ENCODE measurements at places on chromosomes 2 and 18.

GRCh38 chr2:138373993-138374408, 127.6 kb upstream of the SPOPL start:
- peak; percentile 15 for DNase-seq

GRCh38 chr2:232526372-232526941, 497 bp downstream of the CHRND start:
- DNase-seq: no peak

DNA sequence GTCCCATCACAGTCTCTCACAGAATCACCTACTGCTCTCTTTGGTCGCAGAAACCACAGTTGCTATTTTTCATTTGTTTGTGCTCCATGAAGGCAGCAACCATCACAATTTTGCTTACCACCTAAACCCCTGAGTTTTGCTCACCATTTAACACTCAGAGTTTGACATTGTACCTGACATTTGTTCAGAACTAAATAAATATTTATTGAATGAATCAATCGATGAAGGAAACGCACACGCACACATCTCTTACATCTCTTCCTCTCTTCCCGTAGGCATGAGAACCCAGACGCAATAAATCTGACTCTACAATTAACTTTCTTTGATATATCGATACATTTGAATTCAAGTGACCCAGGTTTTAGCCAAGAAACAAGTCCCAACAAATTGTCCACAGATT, 105.5 kb upstream of the RNF152 start:
- no peak for DNase-seq

DNA sequence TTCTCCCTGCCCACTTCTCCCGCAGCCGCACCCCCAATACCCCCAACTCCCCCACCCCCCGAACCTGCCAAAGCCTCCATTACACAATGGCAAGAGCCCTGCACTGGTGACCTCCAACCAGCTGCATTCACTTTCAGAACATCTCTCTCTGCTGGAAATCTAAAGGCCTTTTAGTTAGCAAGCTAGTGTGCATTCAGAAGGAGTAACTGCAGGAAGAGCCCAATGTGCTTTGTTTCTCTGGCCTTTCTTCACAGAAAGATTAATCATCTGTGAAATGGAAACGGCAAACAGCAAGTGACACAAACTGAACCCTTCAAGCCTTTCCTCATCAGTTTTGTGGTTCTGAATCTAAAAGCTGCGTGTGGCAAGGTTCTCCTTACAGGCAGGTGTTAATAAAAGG, 124.2 kb downstream of the OLA1 start:
- no peak for DNase-seq

- no peak for DNase-seq
Measured at GRCh38 chr18:10164271-10165071, 250.7 kb downstream of the VAPA start.

DNA sequence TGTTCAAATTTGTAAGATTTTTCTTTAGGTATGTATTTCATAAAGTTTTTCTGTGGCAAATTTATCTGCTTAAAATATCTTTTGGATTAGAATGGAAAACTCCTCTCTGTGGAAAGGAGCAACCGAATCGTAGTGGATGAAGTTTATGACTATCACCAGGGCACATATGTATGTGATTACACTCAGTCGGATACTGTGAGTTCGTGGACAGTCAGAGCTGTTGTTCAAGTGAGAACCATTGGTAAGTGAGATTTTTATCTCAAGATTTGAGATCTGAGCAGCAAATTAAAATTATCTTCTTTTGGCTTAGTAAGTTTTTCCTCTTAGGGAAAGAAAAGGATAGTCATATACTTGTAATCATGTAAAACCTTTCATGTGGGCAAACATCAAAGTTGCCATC, 14.2 kb downstream of the IL18RAP start:
- no peak for DNase-seq

GRCh38 chr2:149650006-149650405, 62.4 kb upstream of the MMADHC start:
- no peak for DNase-seq

- DNase-seq: peak; percentile 32
Measured at GRCh38 chr2:94871226-94872087, at the start of gene TEKT4. Gene TEKT4, plus strand, starts transcription at chr2:94871430. Its CDS starts 150 bp downstream, at chr2:94871580.

DNA sequence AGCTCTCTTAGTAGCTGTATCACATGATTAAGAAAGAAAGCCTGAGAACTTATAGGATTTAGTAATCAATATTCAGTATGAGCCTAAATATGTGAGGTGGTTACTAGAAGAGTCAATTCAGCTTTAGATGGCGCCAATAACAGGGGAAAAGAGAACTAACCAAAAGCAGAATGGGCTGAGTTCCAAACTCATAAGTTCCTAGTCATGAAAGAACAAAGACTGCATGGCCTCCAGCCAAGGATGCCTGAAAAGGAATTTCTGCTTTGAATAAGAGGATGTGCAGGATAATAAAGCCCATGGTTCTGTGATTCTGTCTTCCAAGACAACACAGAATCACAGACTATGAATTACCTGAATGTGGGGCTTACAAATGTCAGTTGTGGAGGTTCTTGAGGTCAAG, 196.5 kb downstream of the SATB2 start:
- DNase-seq: peak; percentile 4

DNA sequence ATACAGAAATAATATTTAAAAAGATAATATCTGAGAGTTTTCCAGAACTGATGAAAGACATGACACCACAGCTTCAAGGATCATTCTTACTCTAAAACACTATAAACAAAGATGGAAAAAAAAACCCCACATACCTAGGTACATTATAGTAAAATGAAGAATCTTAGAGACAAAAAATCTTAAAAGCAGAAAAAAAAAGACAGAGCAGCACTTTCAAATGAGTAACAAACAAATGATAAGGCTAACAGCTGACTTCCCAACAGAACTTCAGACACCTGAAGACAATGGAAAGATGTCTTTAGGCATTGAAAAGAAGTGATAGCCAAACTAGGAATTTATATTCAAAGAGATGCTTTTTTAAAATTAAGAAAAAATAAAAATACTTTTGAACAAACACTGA, 21.2 kb upstream of the AFF3 start:
- DNase-seq: no peak

DNA sequence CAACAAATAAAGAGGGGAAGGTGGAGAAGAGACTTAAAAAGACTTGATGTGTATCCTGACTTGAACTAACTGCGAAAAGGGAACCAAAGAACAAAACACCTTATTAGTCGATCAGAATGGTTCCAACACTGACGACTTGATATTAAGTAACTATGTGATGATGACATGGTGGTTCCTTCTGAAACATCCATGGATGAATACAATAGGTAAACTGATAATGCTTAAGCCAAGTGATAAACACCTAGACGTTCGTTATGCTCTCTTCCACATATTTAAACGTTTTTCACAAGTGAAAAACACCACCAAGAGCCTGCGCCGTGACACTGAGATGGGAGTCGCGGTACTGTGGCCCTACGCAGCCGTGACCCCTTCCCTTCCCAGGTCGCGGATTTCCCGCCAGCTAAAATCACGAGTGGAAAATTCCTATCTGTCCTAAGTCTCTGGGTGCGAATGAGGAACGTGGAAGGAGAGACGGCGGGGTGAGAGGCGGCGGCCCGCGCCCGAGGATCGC, 797 bp downstream of the TTC32 start:
- peak; percentile 58 for DNase-seq

DNA sequence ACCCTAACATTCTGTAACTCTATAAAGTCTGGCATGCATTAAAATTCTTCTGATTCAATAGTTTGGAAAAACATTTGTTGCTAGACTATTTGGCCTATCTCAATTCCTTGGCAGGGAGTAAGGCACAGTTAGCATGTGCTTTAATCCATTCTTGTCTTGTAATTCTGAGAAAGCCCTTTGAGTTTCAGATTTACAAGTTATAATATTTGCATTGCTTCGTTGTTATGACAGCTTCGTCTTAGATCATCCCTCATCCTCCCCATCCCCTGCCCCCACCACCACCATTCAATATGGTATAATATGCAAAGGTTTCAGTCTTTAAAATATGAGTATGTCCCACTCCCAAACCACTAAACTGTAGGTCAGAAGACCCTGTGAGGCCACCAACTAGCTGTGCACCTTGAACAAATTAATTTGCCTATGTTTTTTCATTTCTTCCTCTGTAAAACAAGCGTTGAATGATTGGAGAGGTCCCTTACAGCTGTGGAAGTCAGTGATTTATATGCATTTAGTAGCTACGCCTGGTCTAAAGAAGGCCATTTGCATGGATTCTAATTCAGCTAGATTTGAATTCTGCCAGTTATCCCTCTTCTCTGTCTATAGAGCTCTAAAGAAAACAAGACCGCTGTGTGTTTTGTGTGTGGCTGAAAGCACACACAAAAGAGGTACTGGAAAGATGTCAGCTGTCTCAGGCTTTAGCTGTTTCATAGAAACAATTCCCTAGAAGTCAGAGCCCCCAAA, 591 bp downstream of the C2orf80 start:
- DNase-seq: no peak

DNA sequence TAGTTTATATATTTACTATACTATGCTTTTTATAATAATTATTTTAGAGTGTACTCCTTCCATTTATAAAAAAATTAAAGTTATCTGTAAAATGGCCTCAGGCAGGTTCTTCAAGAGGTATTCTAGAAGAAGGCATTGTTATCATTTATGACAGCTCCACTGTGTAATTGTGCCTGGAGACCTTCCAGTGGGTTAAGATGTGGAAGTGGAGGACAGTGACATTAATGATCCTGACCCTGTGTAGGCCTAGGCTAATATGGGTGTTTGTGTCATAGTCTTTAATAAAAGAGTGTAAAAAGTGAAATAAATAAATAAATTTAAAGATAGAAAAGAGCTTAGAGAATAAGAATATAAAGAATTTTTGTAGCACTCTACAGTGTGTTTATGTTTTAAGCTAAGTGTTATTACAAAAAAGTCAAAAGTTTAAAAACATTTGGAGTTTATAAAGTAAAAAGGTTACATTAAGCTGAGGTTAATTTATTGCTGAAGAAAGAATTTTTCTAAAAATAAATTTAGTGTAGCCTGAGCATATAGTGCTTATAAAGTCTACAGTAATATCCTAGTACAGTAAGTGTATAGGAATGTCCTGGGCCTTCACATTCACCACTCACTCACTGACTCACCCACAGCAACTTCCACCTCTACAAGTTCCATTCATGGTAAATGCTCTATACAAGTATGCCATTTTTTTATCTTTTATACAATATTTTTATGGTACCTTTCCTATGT, 190.0 kb upstream of the SESTD1 start:
- no peak for DNase-seq

DNA sequence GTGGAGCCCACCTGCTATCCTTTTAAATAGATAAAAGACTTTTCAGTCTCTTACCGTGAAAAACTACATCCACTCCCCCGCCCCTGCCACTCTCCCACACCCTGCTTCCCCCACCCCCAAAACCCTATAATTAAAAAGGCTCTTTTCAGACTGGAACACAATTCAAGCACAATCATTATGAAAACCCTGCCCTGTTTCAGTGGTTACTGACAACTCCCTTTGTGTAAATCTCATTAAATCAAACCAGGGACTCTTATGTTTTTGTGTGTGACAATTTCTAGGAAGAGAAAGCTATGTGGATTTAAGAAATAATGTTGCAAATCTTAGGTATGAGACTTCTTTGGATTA, 21.0 kb upstream of the ZNF532 start:
- DNase-seq: no peak

DNA sequence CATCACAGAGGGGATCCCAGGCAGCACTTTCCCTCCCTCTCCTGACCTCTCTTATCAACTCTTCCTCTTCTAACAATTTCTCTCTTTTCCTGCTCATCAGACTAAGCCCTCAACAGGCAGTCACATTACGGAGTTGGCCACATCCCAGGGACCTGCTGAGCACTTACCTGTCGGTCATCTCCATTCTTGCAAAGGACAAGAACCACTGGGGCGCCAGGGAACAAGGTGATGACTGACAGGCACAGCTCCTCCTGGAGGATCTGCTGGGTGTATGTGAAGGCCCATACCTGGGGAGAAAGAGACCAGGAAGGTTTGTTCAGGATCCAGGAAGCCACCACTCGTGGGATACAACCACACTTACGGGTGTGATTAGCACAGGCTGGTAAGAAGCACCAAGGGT, 104.8 kb upstream of the CAPN13 start:
- DNase-seq: no peak

GRCh38 chr2:7835693-7836680, 845.9 kb upstream of the ID2 start:
- DNase-seq: no peak
